ENCODE measurements at places on chromosomes 1 and 21. TPM values are rescaled to one million over a fixed set of nuclear protein-coding genes. Genes with fewer than 3 reads are reported as not detected.
A peak's percentile ranks its signal among the peaks of the same experiment; 100 is the strongest.

The SLAMF7 gene
- not detected for total RNA-seq

- H3K36me3 ChIP-seq = no peaks in the 10 kb centered on the region
- no peak overlapping the region for H3K4me3 ChIP-seq
- DNase-seq = no peak
These were observed 55.6 kb downstream of the ZNF281 start for GRCh38 chr1:200354243-200354642.

- no peaks in the 10 kb centered on the region for H3K36me3 ChIP-seq
- no peak overlapping the region for H3K4me3 ChIP-seq
- no peak overlapping the region for H3K27ac ChIP-seq
- no peak for DNase-seq
- H3K27me3 ChIP-seq = no peaks in the 10 kb centered on the region
- H3K4me1 ChIP-seq = no peaks in the 10 kb centered on the region
These were observed 7.1 kb upstream of the TNR start for GRCh38 chr1:175750366-175751071.

GRCh38 chr21:15397258-15397657 lies 332.5 kb upstream of the NRIP1 start:
- no peak overlapping the region for H3K27ac ChIP-seq
- no peaks in the 10 kb centered on the region for H3K4me1 ChIP-seq
- no peaks in the 10 kb centered on the region for H3K27me3 ChIP-seq
- H3K36me3 ChIP-seq = no peaks in the 10 kb centered on the region

- H3K4me3 ChIP-seq = no peak overlapping the region
- DNase-seq = no peak
- no peak overlapping the region for H3K27ac ChIP-seq
- H3K27me3 ChIP-seq = no peaks in the 10 kb centered on the region
- no peaks in the 10 kb centered on the region for H3K4me1 ChIP-seq
These were observed 30.1 kb upstream of the EPS15 start for GRCh38 chr1:51549016-51549619.

GRCh38 chr1:243526180-243526579 lies 270.3 kb downstream of the SDCCAG8 start:
- H3K36me3 ChIP-seq = no peaks in the 10 kb centered on the region
- no peak for DNase-seq

DNA sequence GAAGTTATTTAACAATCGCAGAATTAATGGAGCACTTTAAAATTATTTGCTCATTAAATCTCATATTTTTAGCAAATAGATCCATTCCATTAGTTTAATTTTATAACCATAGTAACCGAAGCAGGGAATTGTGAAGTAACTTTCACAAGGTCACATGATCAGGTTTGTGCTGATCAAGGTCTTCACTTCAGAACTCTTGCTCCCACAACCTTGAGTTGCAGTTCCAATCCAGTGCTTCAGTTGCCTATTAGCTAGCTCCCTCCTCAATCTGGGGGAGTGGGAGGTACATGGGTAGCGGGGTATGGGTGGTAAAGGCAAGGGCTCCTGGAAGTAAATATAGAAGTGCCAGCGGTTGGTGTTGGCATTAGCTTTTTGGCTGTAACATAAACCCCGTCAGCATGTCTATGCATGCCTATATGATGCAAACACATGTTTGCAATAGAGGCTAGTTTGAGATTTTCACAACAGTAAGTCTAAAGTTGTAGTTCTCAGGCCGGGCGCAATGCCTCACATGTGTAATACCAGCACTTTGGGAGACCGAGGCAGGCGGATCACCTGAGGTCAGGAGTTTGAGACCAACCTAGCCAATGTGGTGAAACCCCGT lies 5.8 kb downstream of the ATP5IF1 start:
- H3K4me1 ChIP-seq = no peaks in the 10 kb centered on the region
- H3K4me3 ChIP-seq = no peak overlapping the region
- no peak overlapping the region for H3K27ac ChIP-seq

- H3K4me1 ChIP-seq = peaks cover 2% of the 10 kb centered on the region
- H3K36me3 ChIP-seq = no peaks in the 10 kb centered on the region
- peak; percentile 40 for DNase-seq
- H3K27me3 ChIP-seq = no peaks in the 10 kb centered on the region
These were observed 2.9 kb upstream of the PDZK1IP1 start for GRCh38 chr1:47192458-47193384.
